ENCODE measurements at places on chromosomes 11 and 22. TPM values are rescaled to one million over a fixed set of nuclear protein-coding genes. Genes with fewer than 3 reads are reported as not detected.

Gene MB
- not detected for total RNA-seq

Gene SORL1
- total RNA-seq: 414 TPM

Gene ADORA2A
- total RNA-seq: 34.6 TPM

Gene GDPD4
- total RNA-seq: not detected

Gene ABCC8
- not detected for total RNA-seq

Gene CARD18
- not detected for total RNA-seq

Gene OR10A2
- total RNA-seq: not detected

Gene SERPING1
- not detected for total RNA-seq

Gene MRGPRF
- total RNA-seq: not detected

Gene IL17REL
- total RNA-seq: not detected

Gene ARHGAP20
- not detected for total RNA-seq

Gene PGA5
- total RNA-seq: not detected

Gene PHF5A
- 35.8 TPM for total RNA-seq

Gene CCDC81
- total RNA-seq: 0.47 TPM

Gene BDNF
- total RNA-seq: not detected

Gene TUBA8
- total RNA-seq: 3.9 TPM

Gene HEPHL1
- total RNA-seq: not detected

Gene DCPS
- 13.9 TPM for total RNA-seq

Gene TRIM48
- total RNA-seq: not detected

Gene OR51V1
- total RNA-seq: not detected

Gene C22orf42
- not detected for total RNA-seq

Gene ACTN3
- total RNA-seq: 0.27 TPM

Gene LTBP3
- total RNA-seq: 258 TPM

Gene FGF3
- not detected for total RNA-seq

Gene OPCML
- not detected for total RNA-seq

Gene TH
- total RNA-seq: not detected

Gene F2
- not detected for total RNA-seq

Gene OR52N5
- not detected for total RNA-seq

Gene ACER3
- 6.4 TPM for total RNA-seq

Gene DEFB131B
- total RNA-seq: not detected

Gene PTH
- total RNA-seq: not detected

Gene SLC29A2
- total RNA-seq: 13.9 TPM

Gene CREB3L1
- not detected for total RNA-seq
